Activated CD8-positive, alpha-beta memory T cell treated with anti-CD3 and anti-CD28 coated beads for 4 hours (primary cell): ENCODE measurements at places on chromosomes 5 and 9.

DNA sequence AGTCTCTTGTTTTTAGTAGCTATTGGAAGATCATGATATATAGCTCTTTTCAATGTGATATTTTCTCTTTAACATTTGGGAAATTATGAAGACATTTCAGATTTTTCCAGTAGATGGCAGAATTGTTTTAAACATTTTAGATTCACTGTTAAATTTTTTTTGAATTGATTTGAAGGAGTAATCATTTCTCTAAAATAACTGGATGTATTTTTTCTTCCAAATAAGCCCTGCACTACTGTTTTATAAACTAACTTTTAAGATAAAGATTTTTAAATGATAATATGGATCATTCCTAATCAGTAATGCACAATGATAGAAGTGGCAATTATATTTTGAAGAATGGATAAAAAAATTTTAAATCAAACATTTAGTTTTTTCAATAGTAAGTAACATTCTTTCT is 14.2 kb downstream of the NDUFAF2 start:
- no peak for DNase-seq

GRCh38 chr9:120974921-120975320 is 48.3 kb upstream of the TRAF1 start:
- DNase-seq, result no peak

DNA sequence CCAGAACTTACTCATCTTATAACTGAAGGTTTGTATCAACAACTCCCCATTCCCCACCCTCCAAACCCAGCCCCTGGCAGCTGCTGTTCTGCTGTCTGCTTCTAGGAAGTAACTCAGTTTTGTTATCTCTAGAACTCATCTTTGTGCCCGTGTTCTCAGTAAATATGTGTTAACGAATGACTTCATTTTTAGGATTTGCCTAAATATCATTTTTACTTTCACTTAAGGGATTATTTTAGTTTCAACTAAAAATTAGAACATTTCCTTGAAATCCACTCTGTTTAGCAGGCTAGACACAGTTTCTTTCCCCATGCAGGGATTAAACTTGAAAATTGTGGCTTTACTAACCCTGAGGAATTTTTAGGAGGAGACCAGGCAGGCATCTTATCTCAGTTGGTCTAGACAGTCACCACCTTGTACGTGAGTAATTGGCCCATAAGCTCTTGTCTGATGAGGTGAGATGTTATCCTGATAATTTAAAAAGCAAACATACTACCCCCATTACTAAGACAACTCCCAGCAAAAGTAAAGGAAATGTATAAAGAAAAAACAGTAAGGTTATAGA is 68.2 kb upstream of the TNFAIP8 start:
- DNase-seq, result no peak

DNA sequence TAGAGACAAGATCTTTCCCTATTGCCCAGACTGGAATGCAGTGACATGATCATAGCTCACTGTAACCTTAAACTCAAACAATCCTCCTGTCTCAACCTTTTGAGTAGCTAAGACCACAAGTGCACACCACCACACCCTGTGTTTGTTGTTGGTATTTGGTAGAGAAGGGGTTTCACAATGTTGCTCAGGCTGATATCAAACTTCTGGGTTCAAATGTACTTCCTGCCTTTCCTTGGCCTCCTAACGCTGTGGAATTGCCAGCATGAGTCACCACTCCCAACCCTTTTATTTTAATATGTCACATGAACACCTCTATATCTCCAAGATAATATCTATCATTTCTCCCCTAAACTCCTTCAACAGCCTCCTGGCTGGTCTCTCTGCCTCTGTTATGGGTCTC is 719.0 kb downstream of the PTPRD start:
- no peak for DNase-seq
